ENCODE measurements at places on chromosomes 5 and 9.
A peak's percentile ranks its signal among the peaks of the same experiment; 100 is the strongest.

DNA sequence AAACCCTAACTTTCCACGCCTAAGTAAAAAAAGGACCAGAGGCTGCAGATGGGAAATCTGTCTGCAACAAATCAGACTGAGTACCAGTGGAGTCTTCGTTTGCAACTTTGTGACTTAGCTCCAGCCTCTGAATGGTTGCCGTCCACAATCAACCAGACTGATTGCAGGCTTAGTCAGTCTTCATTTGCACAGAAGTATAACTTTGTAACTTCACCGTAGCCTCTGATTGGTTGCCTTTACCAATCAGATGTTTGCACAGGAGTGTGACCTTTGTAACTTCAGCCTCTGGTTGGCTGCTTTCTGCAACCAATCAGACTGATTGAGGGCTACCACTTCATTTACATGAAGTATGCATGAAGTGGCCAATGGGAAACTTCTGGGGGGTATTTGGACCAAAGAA lies 53.7 kb downstream of the TGFBR1 start:
- DNase-seq = no peak

GRCh38 chr5:73793911-73794310 lies 167.9 kb downstream of the ARHGEF28 start:
- DNase-seq = no peak

GRCh38 chr5:147688656-147689356 lies 93.7 kb downstream of the JAKMIP2 start:
- DNase-seq = no peak

GRCh38 chr9:134971696-134972095 lies 54.0 kb upstream of the FCN1 start:
- DNase-seq = no peak

DNA sequence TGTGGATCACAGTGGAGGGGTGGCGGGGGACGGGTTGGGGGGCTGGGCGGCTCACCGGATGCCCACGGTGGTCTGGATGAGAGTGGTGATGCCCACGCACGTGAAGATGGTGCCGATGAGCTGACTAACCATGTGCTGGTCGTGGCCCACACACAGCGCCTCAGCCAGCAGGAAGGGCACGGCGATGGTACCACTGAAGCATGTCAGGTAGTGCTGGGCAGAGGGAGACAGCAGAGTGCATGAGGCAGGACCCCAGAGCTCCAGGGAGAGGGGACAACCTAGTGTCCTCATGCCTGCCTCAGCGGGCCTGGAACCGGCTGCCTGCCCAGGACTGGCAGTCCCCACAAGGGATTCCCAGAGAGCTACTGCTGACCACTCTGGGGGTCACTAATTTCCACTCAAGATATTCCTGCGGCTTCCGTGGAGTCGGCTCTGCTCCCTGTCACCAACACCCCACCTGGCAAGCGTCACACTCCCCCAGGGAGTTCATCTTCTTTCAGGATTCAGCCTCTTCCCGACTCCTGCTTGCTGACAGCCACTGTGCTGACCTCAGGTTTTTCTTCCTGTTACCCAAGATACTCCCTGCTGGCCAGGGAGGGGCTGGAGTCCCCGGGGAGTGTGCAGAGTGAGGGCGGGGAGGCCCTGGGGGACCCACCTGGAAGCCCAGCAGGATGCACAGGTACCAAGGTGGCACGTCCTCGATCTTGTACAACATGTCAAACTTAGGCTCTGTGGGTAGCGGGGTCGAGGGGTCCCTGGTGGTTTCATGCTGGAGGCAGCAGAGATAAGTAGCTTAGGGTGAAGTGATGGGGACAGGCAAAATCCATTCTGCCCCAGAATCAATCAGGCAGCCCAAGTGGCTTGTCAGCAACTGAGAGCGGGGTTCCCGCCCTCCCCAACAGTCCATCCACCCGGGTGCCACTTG lies 998 bp downstream of the SLC23A1 start:
- DNase-seq = no peak

DNA sequence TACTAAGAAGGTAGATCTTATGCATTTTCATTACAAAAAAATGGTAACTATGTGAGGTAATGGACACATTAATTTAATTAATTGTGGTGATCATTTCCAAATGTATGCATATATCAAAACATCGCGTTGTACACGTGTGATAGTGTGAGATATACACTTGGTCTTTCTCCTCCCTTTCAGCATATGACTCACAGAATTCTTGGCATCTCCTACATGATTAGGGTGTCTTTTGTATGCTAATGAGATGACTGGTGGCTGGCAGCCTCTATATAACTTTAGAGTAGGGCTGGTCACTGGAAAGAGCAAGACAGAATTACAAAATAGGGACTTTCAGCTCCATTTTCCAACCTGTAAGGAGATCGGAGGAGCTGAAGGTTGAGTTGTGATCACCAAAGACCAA lies 1167.6 kb downstream of the CDH12 start:
- DNase-seq = no peak

- peak; percentile 27 for DNase-seq
Measured at GRCh38 chr9:85610074-85610860, 131.5 kb downstream of the AGTPBP1 start.

- DNase-seq = peak; percentile 40
Measured at GRCh38 chr9:89497978-89498851, at the start of gene SEMA4D. TSS of gene SEMA4D (minus strand) at chr9:89498113. CDS start at chr9:89405456, 92,657 bp downstream.

DNA sequence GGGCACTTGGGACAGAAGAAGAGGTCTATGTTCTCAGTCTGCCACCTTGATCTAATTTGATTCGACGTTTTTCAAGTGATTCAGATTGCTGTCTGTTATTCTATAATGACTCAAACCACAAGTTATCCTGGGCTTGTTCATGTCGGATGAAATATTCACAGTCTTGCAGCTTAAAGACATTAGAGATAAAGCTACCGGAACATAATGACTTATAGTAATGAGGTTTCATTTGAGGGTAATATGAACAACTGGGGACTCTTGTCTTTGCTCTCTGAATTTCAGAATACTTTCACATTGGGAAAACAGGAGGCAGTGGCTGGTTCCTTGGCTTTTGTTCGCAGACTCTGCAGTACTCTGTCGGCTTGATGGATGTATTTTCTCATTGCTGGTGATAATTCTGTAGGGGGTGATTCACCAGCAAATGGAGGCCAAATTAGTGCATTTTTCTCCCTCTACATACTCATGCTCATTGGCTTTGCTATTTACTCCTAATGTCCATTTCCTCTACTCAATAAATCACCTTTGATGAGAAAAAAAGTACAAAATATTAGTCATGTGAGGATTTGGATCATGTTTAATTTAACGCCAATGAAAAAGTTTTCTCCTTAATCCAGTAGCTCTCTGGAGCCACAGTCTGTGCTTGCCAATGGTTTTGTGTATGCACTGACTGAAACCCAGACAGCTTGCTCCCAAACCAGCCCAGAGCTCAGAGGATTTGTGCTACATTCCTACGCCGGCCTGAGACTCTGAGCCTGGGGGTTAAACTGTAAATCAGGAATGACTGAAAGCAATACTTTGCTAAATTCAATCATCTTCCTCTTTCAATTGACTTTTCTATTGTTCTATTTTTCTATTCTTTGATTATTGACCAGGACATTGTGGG lies 154.7 kb upstream of the ANKH start:
- no peak for DNase-seq

- DNase-seq = no peak
Measured at GRCh38 chr9:4718911-4719310, 22.1 kb downstream of the AK3 start.

- no peak for DNase-seq
Measured at GRCh38 chr9:77066388-77066787, 46.9 kb downstream of the FOXB2 start.

- no peak for DNase-seq
Measured at GRCh38 chr5:160480652-160481051, 59.0 kb downstream of the PTTG1 start.

- DNase-seq = no peak
Measured at GRCh38 chr5:151700820-151701219, 14.1 kb upstream of the SPARC start.

- DNase-seq = no peak
Measured at GRCh38 chr9:125561509-125562148, 145.4 kb downstream of the MAPKAP1 start.

- no peak for DNase-seq
Measured at GRCh38 chr5:145407300-145408047, 427.7 kb downstream of the PRELID2 start.

DNA sequence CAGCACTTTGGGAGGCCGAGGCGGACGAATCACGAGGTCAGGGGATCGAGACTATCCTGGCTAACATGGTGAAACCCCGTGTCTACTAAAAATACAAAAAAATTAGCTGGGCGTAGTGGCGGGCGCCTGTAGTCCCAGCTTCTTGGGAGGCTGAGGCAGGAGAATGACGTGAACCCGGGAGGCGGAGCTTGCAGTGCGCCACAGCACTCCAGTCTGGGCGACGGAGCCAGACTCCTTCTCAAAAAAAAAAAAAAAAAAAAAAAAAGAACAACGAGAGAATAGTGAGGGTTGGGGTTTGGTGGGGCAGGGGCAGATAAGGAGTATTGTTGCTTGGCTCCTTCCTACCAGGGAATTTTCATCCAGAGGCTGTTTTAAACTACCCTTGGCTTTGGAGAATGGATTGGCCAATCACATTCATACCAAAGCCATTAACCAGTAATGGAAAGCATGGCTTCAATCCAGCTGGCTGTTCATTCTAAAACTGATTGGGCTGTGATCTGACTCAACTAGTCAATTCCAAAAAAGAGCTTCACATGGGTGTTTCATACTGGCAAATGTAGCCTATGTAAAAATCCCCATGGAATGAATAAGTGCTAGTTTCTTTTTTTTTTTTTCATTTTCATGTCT lies 64.4 kb downstream of the PLCXD3 start:
- DNase-seq = no peak

GRCh38 chr9:89435071-89435823 lies 62.7 kb downstream of the SEMA4D start:
- DNase-seq = no peak

DNA sequence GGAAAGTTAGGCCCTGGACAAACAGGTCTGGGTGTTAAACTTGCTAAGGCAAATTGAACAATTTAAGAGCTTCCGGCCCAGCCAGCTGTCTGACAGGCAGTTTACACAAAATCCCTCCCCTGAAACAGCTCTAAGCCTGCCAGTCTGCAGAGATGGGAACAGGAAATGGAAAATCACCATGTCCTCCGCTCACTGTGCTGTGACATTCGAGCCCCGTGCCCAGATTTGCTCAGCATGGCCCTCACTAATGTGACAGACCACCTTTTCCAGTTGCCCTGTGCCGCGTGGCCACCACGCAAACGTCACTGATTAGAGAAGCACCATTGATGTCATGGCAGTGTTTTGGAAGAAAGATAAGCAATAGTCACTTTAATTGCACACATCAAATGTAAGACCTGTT lies 41.0 kb downstream of the CCNJL start:
- DNase-seq = peak; percentile 30

- no peak for DNase-seq
Measured at GRCh38 chr5:137442660-137443059, 56.5 kb downstream of the SPOCK1 start.
